ENCODE measurements at places on chromosomes 11 and 22.
A peak's percentile ranks its signal among the peaks of the same experiment; 100 is the strongest.

- DNase-seq: no peak
Measured at GRCh38 chr11:132455044-132455443, 1077.3 kb downstream of the OPCML start.

- no peak for DNase-seq
Measured at GRCh38 chr11:127564810-127565209, 564.2 kb upstream of the KIRREL3 start.

GRCh38 chr11:14643697-14644225 is at the start of gene PDE3B:
TSS of gene PDE3B (plus strand) at chr11:14643804. CDS start at chr11:14644076, 272 bp downstream.
- peak; percentile 82 for DNase-seq

DNA sequence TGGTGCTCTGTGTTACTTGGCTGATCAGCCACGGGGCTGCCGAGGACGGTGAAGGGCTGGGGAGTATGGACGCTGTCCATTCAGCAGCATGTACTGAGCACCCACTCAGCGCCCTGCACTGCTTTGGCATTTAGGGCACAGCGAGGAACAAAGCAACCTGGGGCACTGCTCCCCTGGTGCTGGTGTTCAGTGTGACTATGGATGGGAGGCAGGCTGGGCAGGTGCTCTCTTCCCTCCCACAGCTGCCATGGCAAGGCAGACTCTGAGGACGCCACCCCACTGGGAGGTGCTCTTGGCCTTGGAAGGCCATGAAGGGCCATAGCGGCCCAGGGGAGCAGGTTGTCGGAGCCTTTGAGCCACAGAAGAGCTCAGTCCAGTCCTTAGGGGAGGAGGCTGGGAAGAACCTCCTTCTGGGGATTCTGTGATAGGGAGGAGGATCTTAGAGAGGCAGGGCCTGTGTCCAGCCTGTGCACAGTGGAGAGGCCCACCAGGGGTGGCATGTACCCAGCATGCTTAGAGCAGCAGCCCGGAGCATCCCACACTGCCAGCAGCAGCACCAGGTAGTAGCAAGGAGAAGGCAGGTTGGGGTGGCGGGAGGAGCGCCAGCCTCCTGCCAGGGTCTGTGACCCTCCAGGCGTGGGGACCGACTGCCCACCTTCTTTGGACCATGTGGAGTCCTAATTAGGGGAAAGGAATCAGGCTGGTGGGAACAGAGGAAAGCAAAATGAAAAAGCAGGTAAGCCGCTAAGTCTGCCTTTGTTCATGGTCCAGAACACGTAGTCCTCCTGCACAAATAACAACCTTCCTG is 141.8 kb downstream of the MPPED1 start:
- DNase-seq: no peak

DNA sequence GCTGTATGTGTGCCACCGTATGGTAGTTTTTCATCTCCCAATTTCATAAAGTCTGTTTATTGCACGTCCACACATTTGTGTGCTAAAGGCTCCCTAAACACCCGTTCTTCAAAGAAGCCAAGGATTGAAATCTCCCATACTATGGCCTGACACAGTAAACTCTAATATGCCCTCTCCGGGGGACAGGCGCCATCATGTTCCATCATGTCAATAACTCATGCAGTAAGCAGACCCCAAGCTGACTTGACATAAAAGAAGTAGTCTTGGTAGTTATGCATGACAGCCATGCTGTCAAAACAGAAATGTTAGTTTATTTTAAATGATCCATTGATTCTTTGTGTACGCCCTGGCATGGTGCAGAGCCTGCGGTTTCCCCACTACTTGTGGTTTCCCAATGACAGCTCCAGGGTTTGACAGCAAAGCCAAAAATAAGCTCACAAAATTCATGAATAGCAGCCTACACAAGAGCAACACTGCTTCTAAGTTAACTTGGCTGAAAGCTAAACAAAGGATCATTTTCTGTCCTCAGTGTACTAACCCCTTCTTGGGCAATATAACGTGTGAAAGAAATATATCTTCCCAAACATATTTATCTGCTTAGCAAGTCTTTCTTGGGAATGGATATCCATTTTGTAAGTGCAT is 56.5 kb upstream of the CABP7 start:
- no peak for DNase-seq

- no peak for DNase-seq
Measured at GRCh38 chr11:2902784-2903671, 17.5 kb upstream of the CDKN1C start.

DNA sequence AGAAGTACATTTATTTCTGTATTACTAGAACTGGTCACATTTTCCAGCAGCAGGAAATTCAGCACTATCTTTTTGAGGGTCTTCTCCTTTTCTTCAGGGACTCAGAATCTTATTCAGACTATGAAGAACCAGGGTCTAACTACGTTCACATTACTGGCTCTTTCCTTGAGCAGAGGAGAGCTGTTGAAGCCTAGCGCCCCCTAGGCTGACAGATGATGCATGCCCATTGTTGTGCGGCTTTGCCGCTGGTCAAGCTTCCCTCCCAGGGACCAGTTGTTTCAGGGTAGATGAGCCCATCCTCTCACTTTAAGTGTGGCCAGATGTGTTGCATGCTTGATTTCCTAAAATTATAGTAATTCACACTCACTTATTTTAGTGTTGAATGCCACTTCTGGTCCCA is 168.2 kb upstream of the PDGFD start:
- no peak for DNase-seq

GRCh38 chr11:130449996-130450769 is 1.7 kb downstream of the ADAMTS15 start:
- no peak for DNase-seq

GRCh38 chr11:59523541-59523940 is 12.2 kb downstream of the OR4D9 start:
- DNase-seq: no peak

DNA sequence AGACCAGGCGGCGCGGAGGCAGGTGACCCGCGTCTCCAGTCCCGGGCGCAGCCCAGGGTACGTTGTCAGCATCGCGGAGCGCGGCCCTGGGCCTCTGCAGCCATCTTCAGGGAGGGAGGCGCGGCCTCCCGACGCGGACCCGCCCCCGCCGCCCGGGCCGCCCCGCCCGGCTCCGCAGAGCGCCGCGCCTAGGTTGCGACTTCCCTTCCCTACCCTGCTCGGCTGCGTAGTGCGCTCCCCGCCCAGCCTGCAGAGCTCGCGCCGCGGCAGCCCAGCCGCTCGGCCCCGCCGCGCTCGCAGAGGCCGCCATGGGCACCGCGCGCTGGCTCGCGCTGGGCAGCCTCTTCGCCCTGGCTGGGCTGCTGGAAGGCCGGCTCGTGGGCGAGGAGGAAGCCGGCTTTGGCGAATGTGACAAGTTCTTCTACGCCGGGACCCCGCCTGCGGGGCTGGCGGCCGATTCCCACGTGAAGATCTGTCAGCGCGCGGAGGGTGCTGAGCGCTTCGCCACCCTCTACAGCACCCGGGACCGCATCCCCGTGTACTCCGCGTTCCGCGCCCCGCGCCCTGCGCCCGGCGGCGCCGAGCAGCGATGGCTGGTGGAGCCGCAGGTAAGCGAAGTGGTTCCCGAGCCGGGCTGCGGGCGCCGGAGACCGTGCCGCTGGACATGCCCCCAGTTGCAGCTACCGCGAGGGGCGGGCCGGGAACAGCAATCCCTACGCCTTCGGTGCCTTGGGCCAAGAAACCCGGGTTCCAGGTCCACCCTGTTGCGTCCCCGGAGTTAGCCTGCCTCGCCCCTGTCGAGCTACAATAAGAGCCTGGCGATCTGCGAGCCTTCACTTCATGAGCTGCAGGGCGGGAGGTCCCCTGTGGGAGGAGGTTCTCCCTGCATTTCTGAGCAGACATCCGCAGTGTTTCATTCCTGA is at the start of gene ENDOD1:
Gene ENDOD1 (plus strand): TSS at position 227 of the 923 bp plus-strand sequence. CDS start 82 bp downstream, at position 309.
- peak; percentile 83 for DNase-seq
